ENCODE measurements at places on chromosomes 6 and 20.

GRCh38 chr6:41184761-41185160 is 16.2 kb downstream of the TREML2 start:
- DNase-seq, result no peak

DNA sequence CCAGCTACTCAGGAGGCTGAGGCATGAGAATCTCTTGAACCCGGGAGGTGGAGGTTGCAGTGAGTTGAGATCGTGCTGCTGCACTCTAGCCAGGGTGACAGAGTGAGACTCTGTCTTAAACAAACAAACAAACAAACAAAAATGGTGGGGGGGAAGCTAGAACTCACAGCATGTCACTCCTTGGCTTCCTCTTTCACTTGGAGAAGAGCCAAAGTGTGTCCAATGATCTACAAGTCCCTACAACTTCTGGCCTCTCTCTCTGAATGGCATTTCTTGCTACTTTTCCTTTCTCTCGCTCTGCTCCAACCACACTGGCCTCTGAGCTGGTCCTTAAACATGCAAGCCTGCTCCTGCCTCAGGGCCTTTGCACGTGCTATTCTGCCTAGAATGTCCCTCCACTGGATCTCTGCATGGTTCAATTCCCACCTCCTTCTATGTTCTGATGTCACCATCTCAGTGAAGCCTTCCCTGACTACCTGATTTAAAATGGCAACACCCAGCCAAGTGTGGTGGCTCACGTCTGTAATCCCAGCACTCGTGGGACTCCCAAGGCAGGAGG is 8.1 kb downstream of the TLDC2 start:
- no peak for DNase-seq

GRCh38 chr20:33113387-33113908 is 34.0 kb downstream of the BPIFB4 start:
- DNase-seq, result no peak

DNA sequence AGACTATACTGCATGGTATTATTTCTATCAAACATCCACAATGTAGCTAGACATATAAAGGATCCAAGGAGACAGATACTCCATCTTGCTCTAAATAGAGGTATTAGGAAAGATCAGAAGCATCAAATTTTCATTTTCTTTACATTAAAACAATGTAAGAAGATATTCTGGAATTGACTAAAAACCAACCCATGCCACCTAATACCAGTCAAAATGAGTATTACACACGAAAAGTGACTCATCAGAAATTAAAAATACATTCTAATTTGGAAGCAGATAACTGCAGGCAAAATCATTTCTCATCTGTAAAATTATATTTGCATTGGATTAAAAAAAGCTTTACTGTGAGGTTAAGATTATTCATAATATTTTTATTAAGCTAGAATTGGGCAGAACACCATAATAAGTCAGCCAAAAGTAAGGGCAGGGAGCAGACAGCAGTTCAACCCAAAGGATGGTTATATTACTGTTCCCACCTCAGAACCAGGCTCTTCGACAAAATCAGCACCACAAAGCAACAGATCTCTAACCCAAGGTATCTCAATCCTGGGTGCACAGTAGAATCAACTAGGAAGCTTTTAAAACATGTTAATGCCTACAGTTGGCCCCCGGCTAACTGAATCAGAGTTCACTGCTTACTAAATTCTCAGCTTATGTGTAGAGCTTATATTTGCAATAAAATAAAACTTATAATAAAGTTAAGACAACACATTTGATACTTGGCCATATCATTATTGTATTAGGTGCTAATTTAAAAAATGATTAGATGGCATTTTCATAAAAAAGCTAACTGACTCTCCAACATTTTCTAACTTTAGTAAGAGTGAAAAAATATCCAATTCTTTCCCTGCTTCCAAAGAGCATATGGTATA is 35.2 kb downstream of the SAMD3 start:
- no peak for DNase-seq

DNA sequence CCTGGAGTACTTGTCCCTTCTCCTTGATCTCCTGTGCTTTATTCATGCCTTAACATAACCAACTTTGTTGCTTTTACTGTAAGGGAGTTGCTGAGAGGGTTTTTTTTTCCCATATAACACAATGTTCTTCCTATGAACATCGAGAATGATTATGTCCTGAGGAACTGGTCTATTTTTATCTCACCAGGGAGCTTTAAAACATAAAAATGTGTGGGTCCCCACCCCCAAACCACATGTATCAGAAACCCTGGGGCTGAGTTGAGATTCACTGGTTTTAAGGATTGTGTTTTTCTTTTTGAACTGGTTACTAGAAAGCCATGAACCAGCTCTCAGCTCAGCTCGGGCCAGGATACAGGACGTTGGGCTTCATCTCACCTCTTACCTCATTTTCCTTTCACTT is 118.5 kb upstream of the JAG1 start:
- no peak for DNase-seq

GRCh38 chr6:41321183-41321582 is 14.2 kb upstream of the NCR2 start:
- no peak for DNase-seq

- DNase-seq, result no peak
Observed at GRCh38 chr6:11009353-11009752, 34.8 kb downstream of the ELOVL2 start.
